Stimulated activated CD4-positive, alpha-beta T cell treated with anti-CD3 and anti-CD28 coated beads, Interleukin-1b, Interleukin-23, amount 100 ng/mL, for 1 hour (primary cell): ENCODE measurements at places on chromosomes 1 and 21.

DNA sequence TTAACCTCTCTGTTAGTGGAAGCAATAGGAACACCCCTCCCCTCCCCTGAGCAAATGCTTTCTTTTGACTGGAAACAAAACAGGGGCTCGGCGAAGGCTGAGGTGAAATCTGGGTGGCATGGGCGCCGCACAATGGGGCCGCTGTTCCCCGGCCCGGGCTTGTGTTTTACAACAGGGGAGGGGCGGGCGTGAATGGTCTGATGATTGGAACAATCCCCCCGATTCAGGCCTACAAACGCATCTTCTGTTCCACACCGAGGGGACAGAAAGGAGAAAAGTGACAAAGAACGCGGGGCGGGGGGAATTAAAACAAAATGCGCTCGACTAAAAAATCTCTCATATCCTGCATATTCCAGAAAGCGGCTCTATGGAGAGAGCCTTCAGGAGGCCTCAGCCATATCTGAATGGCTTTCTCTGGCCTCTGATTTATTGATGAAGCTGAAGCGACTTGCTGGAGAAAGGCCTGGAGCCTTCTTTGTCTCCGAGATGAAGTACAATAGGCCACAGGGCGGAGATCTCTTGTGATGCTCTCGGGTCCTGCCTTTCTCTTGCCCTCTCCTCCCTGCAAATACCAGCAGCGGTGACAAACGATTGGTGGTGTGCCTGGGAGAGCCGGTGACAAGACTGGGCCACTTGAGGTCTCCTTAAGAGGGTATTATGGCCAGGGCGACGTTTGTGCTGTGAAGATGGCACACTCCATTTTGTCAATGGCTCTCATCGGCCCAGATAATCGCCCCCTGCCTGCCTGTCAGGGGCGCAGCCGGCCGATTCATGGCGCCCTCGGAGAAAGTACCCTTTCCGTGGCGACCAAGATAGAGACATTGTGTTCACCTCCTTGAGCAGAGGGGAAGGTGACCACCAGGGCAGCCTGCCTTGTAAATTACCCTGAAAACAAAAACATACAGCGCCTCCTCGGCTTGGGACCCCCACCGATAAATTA is 47.1 kb upstream of the OLIG2 start:
- DNase-seq = no peak

DNA sequence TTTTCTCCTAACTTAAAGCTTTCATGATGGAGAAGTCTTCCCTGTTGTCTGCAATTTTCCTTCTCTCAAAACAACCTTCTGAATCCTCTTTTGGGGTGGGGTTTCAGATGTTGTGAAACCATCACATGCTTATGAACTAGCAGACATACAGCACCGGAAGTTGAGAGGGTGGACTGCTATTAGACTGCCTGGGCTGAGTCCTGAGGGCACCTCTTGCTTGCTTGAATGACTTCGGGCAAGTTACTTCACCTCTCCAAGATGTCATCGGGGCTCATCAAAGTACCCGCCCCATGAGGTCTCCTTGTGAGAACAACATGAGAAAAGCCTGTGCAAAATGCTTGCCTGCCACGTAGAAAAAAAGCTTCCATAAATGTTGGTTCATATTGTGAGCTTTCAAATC is 89.6 kb downstream of the CCDC185 start:
- no peak for DNase-seq

DNA sequence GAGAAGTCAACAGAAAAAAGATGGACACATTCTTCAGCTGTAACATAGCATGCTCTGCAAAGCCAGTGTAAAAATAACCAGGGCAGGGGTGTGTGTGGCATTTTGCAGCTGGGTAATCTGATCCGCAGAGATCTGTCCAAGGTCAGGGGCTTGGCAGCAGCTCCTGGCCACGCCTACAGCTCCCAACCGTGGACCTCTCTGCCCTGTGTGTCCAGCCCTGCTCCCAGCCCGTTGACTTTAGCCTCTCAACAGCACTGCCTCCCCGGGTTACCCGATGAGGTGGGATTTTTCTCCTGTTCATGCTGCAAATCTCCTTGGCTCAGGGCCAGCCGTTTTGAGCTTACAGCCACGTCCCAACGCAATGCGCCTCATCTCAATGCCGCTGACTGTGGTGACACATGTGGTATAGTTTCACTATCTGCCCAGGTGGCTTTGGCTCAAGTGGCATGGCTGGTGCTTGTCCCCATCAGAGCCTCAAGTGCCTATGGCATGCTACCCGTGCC is 68.1 kb downstream of the VWA5B1 start:
- no peak for DNase-seq

GRCh38 chr1:43388613-43389012 is 987 bp downstream of the MED8 start:
- DNase-seq = no peak

- DNase-seq = no peak
Observed at GRCh38 chr1:119974013-119974412, 77.7 kb upstream of the ADAM30 start.

GRCh38 chr1:240109130-240109529 is 17.4 kb downstream of the FMN2 start:
- DNase-seq = no peak

DNA sequence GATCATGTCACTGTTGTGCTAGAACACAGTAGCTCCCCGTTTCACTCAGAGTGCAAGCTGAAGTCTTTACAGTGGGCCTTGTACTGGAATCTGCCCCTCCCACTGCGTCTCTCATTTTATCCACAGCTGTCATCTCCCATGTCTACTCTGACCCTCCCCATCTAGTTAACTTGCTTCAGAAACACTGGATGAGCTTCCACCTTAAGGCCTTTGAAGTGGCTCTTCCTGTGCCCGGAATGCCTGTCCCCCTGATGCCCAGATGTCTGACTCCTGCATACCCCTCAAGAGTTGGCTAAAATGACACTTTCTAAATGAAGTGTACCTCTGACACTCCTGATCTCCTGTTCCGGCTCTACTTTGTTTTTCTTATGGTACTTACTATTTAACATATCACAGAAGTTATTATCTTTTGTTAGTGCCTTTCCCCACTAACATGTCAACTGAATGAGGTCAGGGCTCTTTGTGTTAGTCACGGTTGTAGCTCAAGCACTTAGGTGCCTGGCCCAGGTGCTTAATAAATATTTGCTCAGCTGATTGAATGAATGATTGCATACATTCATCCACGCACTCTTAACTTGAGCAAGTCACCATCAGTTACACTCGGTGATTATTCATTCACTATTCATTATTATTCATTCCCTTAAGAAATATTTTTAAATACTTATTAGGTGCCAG is 13.3 kb downstream of the ARV1 start:
- DNase-seq = no peak

DNA sequence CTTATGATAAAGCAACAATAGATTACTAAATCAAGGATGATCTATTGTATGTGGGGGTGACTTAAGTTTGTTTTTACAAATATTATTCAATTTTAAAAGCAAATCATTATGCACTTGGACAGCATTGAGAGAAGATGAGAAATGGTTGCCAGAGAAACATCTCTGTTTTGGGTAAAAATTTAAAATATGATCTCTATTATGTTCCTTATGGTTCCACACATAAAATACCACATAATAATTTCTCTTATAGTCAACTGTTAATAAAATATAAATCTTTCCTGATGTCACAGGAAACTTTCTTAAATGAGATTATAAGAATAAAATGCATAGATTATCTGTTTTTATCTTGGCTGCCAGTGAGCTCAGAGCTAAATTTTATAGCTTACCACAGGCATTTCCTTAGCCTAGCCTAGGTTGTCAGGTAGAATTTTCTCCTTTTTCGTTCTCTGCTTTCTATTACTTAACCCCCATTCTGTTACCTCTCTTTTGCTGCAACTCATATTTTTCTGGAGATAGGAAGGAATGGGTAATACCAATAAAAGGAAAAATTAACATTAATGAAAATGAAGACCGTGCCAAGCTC is 109.7 kb downstream of the TGFB2 start:
- DNase-seq = no peak

GRCh38 chr1:30718091-30718635 is 5.2 kb downstream of the MATN1 start:
- DNase-seq = peak; percentile 99

DNA sequence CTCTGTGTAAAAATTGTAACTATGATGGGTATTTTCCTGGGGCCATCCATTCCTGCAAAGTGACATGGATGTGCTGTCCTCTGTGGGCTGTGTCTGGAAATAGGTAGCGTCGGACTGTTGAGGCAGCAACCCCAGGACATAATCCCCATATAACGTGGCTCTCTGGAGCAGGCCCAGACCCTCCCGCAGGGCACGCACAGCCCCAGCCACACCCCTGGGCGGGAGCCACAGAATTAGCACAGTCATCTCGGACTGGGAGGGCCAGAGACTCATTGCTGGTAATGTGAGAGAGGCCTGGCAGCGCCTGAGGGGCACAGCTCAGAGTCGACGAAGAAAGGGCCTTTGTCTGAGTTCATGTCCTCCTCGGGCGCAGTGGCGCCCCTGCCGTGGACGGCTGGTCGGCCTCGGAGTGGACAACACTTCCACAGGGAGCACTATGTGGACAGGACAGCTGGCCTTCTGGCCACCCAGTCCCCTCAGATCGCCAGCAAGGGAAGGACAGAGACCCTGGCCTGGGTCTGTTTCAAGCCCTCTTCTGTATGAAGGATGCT is 20.1 kb downstream of the SIM2 start:
- DNase-seq = no peak

GRCh38 chr1:20009212-20009611 is 29.8 kb upstream of the PLA2G2A start:
- no peak for DNase-seq

- no peak for DNase-seq
Observed at GRCh38 chr1:178543290-178543607, 30.3 kb downstream of the TEX35 start.

DNA sequence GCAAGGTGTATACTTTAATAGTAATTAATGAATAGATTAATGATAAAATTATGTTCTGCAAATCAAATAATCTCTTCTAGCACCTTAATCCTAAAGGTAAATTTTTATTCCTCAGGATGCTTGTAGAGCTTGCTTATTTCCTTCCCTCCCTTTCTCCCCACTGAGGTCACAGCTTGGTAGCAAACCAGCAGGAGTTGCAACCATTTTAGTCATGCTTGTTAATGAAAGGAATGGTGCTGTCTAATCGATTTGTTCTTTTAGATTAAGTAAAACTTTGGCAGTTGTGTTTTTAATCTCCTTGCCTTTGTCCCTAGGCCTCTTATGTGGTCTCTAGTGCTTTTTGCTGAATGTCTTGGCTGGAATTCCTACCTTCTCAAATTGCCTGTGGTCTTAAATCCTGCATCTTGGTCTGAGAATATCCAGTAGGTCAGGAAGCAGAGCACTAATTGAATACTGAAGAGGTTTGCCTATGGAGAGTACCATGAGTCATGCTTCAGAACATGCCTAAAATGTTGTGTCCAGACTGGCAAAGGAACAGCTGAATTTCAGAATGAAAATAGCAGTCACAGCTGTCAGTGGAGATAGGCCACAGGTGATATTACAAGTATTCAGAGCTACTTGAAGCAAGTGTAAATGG is 36.3 kb upstream of the RWDD3 start:
- DNase-seq = no peak

- DNase-seq = no peak
Observed at GRCh38 chr1:223832637-223832943, 13.2 kb downstream of the TP53BP2 start.

DNA sequence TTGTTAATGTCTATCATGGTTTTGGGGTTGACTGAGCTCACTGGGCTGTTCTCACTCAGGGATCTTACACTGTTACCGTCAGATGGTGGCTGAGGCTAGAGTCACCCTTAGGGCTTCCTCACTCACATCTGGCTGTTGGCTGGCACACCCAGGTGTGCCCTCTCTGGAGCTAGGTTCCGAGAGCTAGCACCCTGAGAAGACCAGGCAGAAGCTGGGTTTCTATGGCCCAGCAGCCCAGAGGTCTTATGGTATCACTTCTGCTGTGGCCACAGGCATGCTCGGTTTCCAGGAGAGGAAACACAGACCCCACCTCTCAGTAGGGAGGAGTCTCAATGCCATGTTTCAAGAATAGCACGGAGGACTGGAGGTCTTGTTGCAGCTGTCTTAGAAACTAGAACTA is 20.7 kb upstream of the KIF1B start:
- DNase-seq = no peak

DNA sequence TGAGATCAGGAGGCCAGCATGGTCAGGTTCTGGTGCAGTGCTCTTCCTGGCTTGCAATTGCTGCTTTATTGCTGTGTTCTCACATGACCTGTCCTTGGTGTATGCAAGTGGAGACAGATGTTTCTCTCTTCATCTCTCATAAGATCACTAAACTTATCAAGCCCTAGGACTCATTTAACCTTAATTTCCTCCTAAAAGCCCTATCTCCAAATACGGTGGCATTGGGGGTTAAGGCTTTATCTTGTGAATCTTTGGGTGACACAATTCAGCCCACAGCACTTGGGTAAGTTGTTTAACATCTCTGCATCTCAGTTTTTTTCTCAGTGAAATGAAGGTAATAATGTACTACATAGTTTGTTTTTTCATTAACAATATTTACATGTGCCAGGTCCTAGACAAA is 152.4 kb downstream of the RWDD3 start:
- no peak for DNase-seq

- no peak for DNase-seq
Observed at GRCh38 chr1:204188959-204189639, 7.2 kb downstream of the KISS1 start.

DNA sequence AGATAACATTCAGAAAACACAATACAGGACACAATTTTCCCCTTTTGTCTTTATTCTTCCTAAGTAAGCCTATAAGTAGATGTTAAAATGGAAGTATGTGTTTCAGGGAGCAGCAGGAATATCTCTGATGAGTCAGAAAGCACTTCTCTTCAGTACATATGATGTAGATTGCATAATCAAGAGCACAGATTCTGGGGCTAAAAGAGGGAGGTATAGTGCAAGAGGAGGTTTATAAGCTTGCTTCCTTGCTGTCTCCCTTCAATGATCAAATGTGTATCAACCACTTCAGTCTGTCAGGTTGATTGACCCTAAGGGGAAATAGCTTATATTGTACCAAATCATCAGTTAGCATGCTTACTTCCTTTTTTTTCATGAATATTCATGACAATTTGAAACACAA is 822.8 kb downstream of the BRINP3 start:
- no peak for DNase-seq

DNA sequence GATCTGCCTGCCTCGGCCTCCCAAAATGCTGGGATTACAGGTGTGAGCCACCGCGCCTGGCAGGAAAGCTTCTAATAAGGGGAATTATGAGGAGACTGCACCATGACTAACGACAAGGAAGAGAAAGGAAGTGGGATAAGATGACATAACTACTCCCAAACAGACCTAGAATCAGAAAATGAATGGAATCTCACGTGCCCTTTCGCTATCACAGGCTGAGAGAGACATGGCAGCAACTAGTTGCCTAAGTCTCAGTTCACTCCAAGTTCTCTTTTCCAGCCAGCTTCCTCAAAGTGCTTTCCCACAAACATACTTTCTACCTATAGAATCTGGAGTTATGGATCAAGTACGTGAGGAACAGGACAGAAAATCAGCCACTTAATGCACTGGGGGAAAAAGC is 2.0 kb downstream of the PI4KB start:
- no peak for DNase-seq
